IPS-NIHi11 (cell line): ENCODE measurements at places on chromosomes 2 and 18.
A peak's percentile ranks its signal among the peaks of the same experiment; 100 is the strongest.

GRCh38 chr2:50785816-50786215, 246.1 kb downstream of the NRXN1 start:
- DNase-seq, result no peak

GRCh38 chr2:239275044-239275685, 125.7 kb downstream of the HDAC4 start:
- no peak for DNase-seq

DNA sequence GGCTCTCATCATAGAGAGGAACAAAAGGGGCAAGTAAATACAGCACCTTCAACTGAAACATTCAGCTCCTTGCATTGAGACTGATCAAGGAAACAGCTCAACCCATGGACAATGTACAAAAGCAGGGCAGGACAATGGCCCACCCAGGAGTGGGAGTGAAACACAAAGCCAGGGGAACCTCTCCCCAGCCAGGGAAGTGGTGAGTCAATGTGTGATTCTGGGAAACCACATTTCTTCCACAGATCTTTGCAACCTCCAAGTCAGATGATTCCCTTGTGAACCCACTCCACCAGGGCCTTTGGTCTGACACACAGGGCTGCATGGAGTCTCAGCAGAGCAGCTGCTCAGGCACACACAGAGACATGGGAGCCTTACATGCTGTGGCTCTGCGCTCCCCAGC, 294.5 kb downstream of the NR4A2 start:
- no peak for DNase-seq

DNA sequence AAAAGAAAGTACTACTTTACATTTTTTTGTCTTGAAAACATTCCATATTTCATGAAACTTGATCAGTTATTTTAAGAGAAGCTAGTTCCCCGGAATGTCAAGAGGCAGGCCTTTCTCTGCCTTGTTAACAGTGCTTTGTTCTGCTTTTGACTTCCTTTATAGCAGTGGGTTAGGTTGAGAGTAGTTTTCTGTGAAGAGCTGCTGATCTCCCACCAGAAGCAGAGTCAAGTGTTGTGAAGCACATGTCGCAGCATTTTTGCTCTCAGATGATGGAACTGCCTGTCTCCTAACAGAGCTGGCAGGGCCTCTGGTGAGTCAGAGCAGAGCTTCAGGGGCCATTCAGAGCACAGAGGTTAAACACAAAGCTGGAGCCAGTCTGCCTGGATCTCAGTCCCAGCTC, 871.8 kb downstream of the SLC4A3 start:
- DNase-seq, result no peak

DNA sequence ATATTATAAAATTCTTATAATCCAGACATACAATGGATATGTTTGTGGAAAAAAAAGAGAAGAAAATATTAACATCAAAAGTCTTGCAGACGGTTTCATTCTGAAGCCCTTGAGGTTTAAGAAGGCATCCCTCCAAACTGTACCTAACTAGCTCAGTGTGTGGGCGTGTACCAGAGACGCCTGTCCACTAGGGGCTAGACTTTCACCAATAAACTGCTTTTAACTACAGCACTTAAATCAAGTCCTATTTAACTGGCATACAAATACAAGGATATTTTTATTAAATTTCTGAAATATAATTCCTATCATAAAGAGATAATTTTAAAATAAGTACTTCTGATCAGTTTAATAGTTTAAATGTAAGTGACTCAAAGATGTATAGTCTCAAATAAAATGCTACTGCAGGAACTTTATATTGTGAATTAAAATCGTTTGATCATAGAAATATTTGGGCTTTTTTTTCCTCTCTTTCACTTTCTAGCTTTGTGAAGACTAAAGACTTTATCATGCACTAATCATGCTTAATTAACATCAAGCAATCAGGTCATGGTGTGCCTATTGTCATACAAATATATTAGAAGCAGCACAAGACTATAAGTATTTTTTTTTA, 437.7 kb downstream of the SATB2 start:
- DNase-seq, result peak; percentile 23

GRCh38 chr2:127155947-127156346, 49.0 kb upstream of the BIN1 start:
- no peak for DNase-seq

GRCh38 chr2:232626584-232626983, 6.8 kb upstream of the EFHD1 start:
- DNase-seq, result no peak

GRCh38 chr2:169771612-169772011, 27.1 kb upstream of the SSB start:
- no peak for DNase-seq

GRCh38 chr2:163157411-163157810, 318.8 kb upstream of the KCNH7 start:
- no peak for DNase-seq

DNA sequence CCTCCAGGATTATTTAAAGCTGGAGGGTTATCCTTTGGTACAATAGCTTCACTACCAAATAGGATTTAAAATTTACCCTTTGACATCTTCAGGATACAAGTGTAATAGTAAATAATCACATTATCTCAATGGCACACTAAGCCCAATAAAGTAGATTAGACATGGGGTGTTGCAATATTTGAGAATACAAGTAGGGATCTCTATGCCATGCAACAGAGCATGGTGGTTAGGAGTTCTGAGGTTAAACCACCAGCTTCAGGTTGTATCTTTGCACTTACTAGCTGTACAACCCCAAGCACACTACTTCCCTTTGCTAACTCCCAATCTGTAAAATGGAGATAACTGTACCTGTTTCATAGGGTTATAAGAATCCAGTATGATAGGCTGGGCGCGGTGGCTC, 6.2 kb downstream of the MBD2 start:
- DNase-seq, result no peak

DNA sequence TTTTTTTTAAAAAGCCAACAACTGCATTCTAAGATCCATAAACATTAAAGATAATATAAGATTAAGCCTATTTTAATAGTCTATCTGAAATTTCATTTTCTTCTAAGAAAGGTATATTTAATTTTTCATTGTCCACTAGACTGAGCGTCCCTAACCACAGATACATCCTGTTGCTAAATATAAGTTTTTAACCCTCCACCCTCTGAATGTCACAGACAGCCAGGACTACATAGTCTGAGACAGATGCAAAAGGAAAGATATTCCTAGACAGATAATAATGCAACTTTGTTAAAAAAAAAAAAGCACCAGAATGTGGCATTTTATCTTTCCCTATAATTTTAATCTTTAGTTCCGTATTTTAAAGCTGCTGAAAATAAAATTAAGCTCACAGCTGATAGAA, 114.6 kb downstream of the ZEB2 start:
- no peak for DNase-seq

GRCh38 chr2:120393456-120393855, 47.5 kb downstream of the INHBB start:
- DNase-seq, result no peak

GRCh38 chr18:60372132-60372531, 443 bp downstream of the MC4R start:
- no peak for DNase-seq

GRCh38 chr2:142280831-142281230, 150.0 kb upstream of the LRP1B start:
- no peak for DNase-seq

DNA sequence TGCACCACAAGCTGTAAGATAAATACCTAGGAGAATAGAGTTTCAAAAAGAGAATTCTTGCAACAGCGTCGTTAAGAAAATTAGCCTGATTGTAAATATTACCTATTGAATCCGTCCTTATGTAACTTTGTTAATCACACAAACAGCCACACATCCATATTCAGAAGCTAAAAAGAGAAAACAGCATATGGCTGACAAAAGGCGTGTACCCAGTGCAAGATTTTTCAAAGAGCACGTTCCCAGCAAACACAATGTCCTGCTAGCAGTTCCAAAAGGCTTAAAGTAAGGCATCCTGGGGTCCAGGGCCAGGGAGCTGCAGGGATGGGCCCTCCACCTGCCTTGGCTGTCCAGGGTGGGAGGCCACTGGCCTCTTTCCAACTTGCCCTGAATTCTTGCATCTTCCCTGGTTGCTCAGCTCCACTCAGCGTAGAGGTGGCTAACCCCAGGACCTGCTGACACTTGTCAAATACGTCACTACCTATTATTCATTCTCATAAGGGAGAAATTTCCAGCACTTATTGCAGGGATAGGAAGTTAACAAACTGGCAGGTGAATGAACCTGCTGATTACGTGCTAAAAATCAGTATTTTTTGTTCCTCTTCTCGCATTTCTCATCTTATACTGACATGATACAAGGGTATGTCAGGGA, 102.1 kb upstream of the NEDD4L start:
- DNase-seq, result no peak

- DNase-seq, result no peak
Observed at GRCh38 chr18:22509423-22509822, 91.7 kb upstream of the CTAGE1 start.

- no peak for DNase-seq
Observed at GRCh38 chr2:111134055-111134454, 13.3 kb downstream of the BCL2L11 start.

GRCh38 chr2:156511803-156512202, 75.6 kb downstream of the GPD2 start:
- no peak for DNase-seq

DNA sequence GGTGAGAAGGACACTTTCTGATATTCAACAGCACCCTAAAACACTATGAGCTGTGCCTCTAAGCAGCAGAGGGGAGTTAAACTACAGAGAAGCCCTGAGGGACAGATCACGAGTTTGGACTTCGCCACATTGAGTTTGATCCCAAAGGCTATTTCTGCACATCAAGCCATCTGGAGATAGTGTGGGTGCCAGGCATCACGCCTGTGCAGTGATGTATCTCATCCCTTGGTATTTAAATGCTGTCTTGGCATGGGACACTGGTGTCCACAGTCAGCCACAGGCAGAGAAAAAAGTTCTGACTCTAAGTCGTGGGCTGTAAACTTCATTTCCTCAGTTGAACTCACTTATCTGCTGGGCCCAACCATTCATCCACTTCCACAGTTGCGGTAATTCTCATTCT, 742.3 kb upstream of the CELF4 start:
- no peak for DNase-seq

GRCh38 chr2:115574667-115575066, 1132.2 kb downstream of the DPP10 start:
- no peak for DNase-seq

DNA sequence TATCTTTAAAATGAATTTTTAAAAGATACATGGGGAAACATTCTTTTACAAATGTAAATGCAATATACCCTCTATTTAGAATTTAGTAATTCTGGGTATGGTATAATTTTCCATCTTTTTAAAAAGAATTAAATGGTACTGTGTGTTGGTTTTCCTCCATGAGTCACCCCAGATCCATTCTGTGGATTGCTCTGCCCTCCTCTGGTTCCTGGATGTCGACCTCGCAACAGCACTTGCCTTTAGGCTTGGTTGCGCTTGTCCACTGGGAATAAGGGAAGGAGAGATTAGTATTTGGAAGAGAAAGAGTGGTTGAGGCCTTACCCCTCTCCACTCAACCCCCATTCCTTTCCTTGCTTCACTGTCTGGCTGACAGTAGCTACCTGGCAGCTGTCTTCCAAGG, 90.4 kb downstream of the FTCDNL1 start:
- DNase-seq, result no peak
